Tibial nerve (tissue), 4 donors: ENCODE measurements at places on chromosomes 5 and 9. TPM values are rescaled to one million over a fixed set of nuclear protein-coding genes. Genes with fewer than 3 reads are reported as not detected.

- H3K27me3 ChIP-seq = no peaks in the 10 kb centered on the region
- no peaks in the 10 kb centered on the region for H3K4me1 ChIP-seq
- H3K36me3 ChIP-seq = no peaks in the 10 kb centered on the region
Measured at GRCh38 chr5:148455185-148455584, 71.4 kb downstream of the FBXO38 start.

DNA sequence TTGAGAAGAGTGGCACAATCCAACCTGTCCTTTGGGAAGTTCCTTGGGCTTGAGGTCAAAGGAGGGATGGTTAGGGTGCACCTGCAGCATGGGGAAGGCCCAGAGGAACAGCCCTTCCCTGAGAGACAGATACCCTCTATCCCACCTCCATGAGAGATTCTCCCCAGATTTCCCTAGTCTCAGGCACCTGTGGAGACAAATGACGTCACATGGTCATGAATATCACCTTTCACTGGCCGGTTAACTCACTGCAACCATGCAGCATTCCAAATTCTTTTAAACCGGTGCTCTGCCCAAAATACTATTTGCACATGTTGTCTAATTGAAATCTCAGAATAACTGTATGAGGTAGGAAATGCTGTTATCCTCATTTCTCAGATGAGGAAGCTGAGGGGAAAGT is 15.6 kb upstream of the TRIO start:
- no peaks in the 10 kb centered on the region for H3K36me3 ChIP-seq
- no peak overlapping the region for H3K4me3 ChIP-seq
- H3K27ac ChIP-seq = no peak overlapping the region
- no peaks in the 10 kb centered on the region for H3K27me3 ChIP-seq
- no peaks in the 10 kb centered on the region for H3K4me1 ChIP-seq
- DNase-seq = no peak

- DNase-seq = no peak
- no peak overlapping the region for H3K27ac ChIP-seq
- H3K27me3 ChIP-seq = peaks cover 28% of the 10 kb centered on the region
- no peaks in the 10 kb centered on the region for H3K4me1 ChIP-seq
Measured at GRCh38 chr9:111610149-111610548, 10.7 kb upstream of the PTGR1 start.

GRCh38 chr5:40346901-40347300 is 332.8 kb upstream of the PTGER4 start:
- H3K36me3 ChIP-seq = no peaks in the 10 kb centered on the region
- no peak overlapping the region for H3K4me3 ChIP-seq
- no peaks in the 10 kb centered on the region for H3K4me1 ChIP-seq
- no peak for DNase-seq

GRCh38 chr9:113918697-113919350 is 42.7 kb downstream of the ZNF618 start:
- no peaks in the 10 kb centered on the region for H3K36me3 ChIP-seq
- no peaks in the 10 kb centered on the region for H3K4me1 ChIP-seq
- H3K4me3 ChIP-seq = no peak overlapping the region

GRCh38 chr5:133698646-133699526 is 86.5 kb upstream of the FSTL4 start:
- H3K4me1 ChIP-seq = no peaks in the 10 kb centered on the region
- no peak for DNase-seq
- H3K36me3 ChIP-seq = no peaks in the 10 kb centered on the region
- no peaks in the 10 kb centered on the region for H3K27me3 ChIP-seq
- no peak overlapping the region for H3K27ac ChIP-seq

DNA sequence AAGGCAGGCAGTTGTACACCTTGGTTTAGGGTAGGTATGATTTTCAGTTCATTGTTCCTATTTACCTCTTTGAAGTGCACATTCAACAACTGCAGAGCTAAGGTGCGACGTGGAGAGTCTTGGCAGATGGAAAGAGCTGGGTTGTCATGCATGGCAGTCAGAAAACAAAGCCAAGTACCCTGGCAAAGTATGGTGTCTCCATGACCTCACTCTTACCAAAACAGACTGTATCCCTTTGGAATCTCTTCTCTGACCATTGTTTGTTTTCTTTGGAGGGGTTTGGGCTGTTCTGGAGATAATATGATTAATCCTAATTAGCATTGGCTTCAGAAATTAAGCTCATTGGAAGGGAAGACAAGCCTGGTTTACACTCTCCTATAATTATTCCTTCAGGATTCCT is 665.7 kb downstream of the DNAH5 start:
- DNase-seq = no peak
- no peaks in the 10 kb centered on the region for H3K36me3 ChIP-seq
- H3K27me3 ChIP-seq = no peaks in the 10 kb centered on the region
- H3K27ac ChIP-seq = no peak overlapping the region

DNA sequence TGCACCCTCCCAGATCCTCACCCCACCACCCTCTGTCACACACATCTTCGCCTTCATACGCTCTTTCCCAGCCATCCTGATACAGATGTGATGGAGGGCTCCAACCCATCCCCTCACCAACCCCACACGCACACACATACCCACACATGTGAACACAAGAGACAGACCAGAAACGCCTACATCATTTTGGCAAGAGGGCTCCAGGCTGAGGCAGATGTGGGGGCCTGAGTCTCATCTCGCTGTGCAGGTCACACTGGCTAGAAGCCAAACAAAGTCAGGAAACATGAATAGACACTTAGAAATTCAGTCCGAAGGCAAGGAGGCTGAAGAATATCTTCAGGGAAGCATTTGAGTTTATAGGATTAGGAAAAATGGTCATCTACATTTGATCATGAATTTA is 6.2 kb downstream of the PRDM12 start:
- no peak for DNase-seq
- no peaks in the 10 kb centered on the region for H3K36me3 ChIP-seq
- H3K4me3 ChIP-seq = no peak overlapping the region
- peaks cover 13% of the 10 kb centered on the region for H3K4me1 ChIP-seq
- no peak overlapping the region for H3K27ac ChIP-seq

DNA sequence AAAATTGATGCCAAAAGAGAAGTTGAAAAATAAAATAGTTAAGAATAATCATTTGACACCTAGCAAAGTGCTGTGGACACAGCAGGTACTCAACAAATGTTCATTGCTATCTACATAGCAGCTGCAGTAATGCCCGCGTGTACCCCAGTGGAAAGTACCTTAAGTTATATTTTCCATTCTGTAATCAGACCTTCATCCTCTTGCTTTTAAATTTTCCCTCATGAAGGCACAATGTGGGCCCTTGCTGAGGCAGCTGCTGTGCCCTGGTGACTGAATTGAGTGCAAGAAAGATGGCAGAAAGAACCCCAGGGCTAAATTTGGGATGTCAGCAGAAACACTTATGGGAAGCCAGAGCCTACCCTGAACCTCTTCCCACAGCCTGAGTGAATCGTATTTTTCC is 65.9 kb downstream of the CYFIP2 start:
- no peaks in the 10 kb centered on the region for H3K4me1 ChIP-seq
- no peaks in the 10 kb centered on the region for H3K27me3 ChIP-seq
- no peak overlapping the region for H3K4me3 ChIP-seq
- peaks cover 10% of the 10 kb centered on the region for H3K36me3 ChIP-seq
- no peak for DNase-seq
- no peak overlapping the region for H3K27ac ChIP-seq

Gene IL13
- not detected for total RNA-seq

Gene HTR4
- total RNA-seq = not detected

Gene LCP2
- 41.9 TPM for total RNA-seq

Gene RNF130
- 141 TPM for total RNA-seq

Gene PCDHGB4
- 10.2 TPM for total RNA-seq

Gene RANBP6
- 19.9 TPM for total RNA-seq

Gene FOXD1
- total RNA-seq = 79.3 TPM

Gene LHX3
- total RNA-seq = not detected

Gene PJA2
- total RNA-seq = 142 TPM

Gene PKN3
- 6.6 TPM for total RNA-seq
